ENCODE measurements at places on chromosomes 3 and 15.

GRCh38 chr15:75955720-75956119 is 52.0 kb downstream of the FBXO22 start:
- no peak for DNase-seq

GRCh38 chr3:12993517-12994356 is 79.5 kb downstream of the IQSEC1 start:
- DNase-seq, result peak; percentile 49

DNA sequence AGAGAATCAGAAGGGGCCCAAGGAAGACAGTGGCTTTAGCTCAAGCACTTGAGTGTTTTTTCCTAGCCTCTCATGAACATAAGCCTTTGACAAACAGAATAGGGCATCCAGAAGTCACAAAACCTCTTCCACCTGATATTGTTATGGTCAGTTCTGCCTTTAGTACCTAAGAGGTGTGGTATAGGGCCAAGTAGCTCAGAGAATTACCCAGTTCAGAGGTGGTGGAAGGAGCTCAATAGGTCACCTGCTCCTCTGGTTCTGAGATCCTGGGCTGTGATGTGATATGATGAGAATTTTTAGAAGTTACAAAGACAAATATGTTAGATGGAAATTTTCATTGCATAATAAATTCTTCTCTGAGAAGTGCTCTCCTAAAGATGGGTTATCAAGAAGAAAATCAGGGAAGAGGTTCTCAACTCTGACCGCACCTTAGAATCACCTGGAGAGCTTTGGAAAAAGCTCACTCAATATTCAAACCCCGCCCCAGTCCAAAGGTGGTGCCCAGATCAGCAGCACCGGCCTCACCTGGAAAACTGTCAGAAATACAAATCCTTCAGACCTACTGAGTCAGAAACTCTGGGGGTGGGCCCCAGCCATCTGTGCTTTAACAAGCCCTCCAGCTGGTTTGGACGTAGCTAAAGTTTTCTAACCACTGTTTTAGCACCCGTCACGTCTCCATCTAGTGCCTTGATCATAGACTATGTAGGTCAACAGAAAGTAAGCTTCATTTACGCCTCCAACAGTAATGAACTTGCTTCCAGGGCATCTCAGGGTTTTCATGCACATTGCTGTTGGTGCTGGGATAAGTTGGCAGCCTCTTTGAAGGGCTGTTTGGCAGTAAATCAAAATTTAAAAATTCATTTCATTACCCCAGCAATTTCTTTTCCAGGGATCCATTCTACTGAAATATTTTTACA is 101.3 kb downstream of the MYH15 start:
- DNase-seq, result no peak

DNA sequence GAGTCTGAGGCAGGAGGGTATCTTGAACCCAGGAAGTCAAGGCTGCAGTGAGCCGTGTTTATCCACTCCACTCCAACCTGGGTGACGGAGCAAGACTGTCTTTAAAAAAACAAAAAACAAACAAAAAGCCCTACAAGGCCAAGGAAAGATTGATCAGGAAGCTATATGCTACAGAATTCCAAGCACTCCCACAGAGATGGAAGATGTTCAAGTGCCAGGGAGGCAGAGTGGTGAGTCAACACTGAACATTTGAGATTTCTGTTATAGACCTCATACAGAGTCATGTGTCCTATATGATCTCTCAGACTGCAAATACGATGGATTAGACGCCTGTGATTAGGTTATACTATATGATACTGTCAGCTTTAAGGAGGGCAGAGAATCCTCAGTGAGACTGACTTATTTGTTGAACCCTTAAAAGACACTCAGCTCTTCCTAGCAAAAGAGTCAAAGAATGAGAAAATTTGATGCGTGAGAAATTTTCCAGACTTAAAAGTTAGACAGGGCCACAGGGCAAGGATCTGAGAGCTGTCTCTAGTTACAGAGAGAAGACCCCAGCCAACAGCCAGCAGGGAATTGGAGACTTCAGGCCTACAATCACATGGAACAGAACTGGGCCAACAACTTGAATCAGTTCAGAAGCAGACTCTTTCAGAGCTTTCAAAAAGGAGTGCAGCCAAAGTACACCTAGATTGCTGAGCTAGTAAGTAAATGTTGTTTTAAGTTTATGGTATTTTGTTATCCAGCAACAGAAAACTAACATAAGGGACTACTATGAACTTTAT is 107.6 kb downstream of the PIK3CB start:
- DNase-seq, result no peak

- DNase-seq, result no peak
Measured at GRCh38 chr15:25486051-25486450, 47.2 kb upstream of the UBE3A start.

DNA sequence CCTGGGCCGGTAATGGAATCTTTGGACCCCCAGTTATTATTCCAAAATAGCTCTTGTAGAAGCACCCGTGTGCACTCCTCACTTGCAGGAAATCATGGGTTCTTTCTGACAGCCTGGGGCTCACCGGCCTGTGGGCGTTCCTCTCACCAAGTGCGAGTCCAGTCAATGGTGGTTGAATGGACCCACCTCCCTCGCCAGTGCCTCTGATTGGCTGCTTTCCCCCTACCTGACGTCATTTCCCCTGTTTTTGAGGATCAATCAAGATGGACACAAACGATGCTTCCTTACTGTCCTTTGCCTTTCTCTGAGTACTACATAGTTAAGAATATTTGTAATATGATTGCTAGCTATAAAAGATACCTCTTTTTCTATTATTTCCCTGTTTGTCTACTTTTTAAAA is 18.1 kb downstream of the MOBP start:
- DNase-seq, result no peak

DNA sequence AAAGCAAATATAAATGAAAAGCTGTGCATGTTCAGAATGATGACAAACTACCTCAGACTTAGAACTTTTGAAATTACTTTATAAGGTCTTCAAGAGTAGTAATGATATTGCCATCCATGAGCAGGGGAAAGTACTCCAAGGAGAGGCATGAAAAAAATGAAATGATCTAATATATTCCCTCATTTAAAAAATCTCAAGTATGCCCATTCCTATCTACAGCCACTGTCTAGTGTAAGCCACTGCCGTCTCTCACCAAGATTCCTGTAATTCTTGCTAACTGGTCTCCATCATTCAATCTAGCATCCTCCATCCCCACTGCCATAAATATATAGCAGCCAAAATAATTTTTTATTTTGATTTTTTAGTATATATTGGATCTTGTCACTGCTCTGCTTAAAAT is 258.8 kb downstream of the PLOD2 start:
- DNase-seq, result no peak

GRCh38 chr15:80265021-80265420 is 13.0 kb upstream of the CTXND1 start:
- DNase-seq, result peak; percentile 63

GRCh38 chr3:40055361-40055760 is 246.0 kb downstream of the MYRIP start:
- no peak for DNase-seq

- no peak for DNase-seq
Measured at GRCh38 chr3:74004386-74004785, 379.6 kb upstream of the PDZRN3 start.

GRCh38 chr3:135516143-135516542 is 449.4 kb upstream of the PPP2R3A start:
- no peak for DNase-seq

DNA sequence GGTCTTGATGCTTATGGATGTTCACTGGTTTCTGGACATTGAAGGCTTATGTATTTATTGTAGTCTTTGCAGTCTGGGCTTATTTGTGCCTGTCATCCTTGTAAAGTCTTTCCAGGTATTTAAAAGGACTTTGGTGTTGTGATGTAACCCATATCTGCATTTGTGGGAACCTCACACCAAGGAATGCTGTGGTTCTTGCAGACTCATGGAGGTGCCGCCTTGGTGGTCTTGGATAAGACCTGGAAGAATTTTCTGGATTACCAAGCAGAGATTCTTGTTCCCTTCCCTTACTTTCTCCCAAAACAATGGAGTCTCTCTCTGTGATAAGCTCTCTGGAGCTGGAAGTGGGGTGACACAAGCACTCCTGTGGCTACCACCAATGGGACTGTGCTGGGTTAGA is 363.5 kb upstream of the NECTIN3 start:
- no peak for DNase-seq

DNA sequence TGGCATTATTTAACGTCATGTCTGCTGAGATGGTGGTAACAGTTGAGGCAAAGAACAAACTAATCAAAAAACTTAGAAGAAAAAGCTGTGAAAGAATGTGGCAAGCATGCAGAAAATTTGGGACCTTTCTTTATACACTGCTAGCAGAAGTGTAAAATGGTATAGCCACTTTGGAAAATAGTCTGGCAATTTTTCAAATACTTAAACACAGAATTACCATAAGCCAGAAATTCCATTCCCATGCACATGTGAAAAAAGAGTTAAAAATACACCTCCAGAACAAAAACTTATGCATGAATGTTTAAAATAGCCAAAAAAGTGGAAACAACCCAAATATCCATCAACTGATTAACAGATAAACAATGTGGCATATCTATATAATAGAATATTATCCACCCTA is 613.3 kb downstream of the TBL1XR1 start:
- DNase-seq, result no peak

GRCh38 chr15:48679952-48680351 is 34.4 kb upstream of the FBN1 start:
- no peak for DNase-seq

GRCh38 chr15:67303490-67304363 is 49.1 kb downstream of the IQCH start:
- DNase-seq, result peak; percentile 22

DNA sequence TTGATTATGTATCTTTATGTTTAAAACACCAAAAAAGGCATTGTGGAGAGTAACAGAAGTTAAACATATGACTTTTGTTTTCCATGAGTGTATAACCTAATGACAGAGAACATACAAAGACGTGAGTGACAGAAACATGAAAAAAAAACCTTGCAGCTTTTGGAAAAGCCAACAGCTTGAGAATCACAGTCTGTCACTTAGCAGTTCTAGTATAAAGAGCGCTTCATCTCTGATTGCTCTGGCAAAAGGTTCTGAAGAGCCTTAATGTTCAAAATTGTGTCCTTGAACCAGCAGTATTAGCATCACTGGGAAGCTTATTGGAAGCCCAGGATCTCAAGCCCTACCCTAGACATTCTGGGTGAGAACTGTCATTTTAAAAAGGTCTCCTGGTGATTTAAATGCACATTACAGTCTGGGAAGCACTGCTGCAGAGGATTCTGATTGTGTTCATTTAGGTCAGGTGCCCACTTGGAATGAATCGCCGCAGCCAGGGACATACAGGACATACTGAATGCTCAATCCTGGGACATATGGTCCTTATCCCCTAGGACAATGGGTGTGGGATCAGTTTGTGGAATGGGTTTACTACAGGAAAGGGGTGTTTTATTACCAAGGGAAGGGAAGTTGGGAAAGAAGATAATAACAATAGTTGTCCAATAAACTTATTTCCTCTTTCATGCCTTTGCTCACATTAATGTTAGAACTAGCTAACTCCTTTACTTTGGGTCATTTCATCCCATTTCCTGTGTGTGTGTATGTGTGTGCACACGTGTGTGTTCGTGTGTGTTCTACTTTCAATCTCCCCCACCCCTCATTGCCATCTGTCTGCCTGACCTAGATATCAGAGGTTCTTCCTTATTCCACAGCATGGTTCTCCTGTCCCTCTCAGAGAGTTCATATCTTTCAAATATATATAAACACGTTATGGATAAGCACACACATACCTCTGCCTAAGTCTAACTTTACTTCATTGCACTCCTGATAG is 55.0 kb downstream of the LRRC49 start:
- no peak for DNase-seq

- DNase-seq, result no peak
Measured at GRCh38 chr3:13853256-13853977, 26.5 kb downstream of the WNT7A start.

DNA sequence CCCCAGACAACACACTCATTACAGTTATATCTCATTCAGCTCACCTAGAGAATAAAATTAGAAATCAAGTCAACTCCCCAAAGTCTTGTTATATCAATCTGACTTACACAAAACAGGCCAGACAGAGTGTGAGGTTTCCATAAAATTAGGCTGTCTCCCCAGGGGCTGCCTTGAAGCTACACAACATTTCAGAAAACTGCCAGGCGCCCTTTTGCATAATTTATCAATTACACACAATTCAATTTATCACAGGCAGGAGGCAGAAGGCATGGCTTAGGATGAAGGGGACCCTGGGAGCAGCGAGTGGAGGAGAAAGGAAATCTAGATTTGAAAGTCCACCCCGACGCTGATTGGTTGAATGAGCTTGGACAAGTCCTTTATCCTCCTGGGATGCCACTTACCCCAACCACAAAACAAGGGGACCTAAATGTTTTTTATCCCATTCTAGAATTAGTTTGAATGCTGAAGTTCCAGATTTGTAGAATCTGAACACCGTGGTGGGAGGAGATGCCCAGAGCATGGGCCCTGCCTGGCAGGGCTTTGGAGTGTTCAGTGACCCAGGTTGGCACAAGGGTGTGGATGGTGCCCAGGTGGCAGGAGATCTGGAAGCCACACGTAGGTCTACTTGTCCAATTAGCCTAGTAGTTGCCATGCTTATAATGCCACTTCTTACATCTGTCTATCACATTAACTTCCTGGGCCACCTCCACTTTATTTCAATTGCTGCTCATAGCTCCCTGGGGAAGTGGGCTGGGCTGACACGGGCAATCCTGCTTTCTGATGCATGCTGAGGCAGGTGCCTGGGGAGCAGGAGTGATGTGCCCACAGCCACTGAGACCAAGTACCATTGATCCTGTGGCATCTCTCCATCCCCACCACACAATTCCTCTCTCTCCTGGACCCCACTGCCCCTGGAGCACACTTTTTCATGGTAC is 119.8 kb upstream of the TLE3 start:
- DNase-seq, result no peak

DNA sequence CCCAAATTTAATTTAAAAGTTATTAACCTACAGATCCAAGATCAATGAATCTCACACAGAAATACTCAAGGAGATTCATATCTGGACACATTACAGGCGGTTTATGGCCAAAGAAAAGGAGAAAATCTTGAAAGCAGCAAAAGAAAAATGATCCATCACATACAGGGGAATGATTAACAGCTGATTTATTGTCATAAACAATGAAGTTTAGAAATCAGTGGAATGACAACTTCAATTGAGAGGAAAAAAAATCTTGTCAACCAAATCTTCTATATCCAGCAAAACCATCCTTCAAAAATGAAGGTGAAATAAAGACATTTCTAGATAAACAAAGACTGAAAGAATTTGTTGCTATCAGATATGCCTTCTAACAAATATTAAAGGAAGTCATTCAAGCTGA is 156.2 kb upstream of the SEMA6D start:
- no peak for DNase-seq

DNA sequence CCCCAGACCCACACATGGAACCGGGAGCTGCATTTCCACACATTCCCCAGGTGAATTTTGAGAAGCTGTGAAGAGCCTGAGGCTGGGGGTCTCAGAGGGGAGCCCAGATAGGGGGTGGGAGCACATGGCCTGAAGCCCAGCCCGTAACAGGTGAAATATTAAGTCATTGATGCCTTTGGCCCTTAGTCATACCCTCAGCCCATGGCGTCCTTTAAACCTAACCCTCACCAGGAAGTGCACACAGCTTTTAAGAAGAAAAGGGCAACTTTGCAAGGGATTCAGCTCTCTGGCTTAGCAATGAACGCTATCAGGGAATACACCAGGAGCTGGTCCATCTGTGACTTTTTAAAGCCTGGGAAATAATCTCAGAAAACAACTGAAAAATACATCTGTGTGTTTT is 40.6 kb downstream of the WNT7A start:
- DNase-seq, result no peak

GRCh38 chr3:59401924-59402323 is 352.1 kb upstream of the CFAP20DC start:
- DNase-seq, result no peak

Data from activated CD4-positive, alpha-beta T cell treated with anti-CD3 and anti-CD28 coated beads for 36 hours (primary cell).